ENCODE measurements at places on chromosomes 1 and 21. TPM values are rescaled to one million over a fixed set of nuclear protein-coding genes. Genes with fewer than 3 reads are reported as not detected.

TMEM200B gene
- total RNA-seq = 1.4 TPM

NR5A2 gene
- total RNA-seq = 1.2 TPM

DMRTA2 gene
- total RNA-seq = not detected

B4GALT2 gene
- total RNA-seq = 97.8 TPM

CHI3L2 gene
- 0.40 TPM for total RNA-seq

GSTM1 gene
- total RNA-seq = not detected

GUCA2A gene
- total RNA-seq = not detected

GPR137B gene
- total RNA-seq = 5.5 TPM

SERTAD4 gene
- total RNA-seq = 0.41 TPM

DNA sequence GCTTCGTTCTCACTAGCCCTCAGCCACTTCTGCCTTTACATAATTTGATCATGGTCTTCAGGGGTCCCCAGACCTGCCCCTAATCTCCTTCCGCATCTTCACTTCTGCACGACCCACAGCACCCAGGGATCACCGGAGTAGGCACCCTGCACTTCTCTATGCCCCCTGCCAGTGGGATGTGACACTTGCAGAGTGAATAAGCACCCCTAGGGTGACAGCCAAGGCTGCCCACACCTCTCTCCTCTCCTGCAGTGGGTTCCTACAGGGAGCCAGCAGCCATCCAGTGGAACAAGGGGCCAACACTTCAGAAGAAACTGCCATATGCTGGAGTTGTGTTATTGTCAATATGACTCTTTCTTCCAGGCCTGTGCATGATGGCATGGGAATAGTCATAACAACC is 58.0 kb upstream of the CTPS1 start:
- no peak for DNase-seq

GRCh38 chr1:150972417-150972940 is 2.2 kb downstream of the CERS2 start:
- DNase-seq = no peak

- DNase-seq = no peak
Measured at GRCh38 chr1:193592317-193592716, 405.9 kb upstream of the B3GALT2 start.

- no peak for DNase-seq
Measured at GRCh38 chr1:176976225-176976624, 188.3 kb downstream of the ASTN1 start.

GRCh38 chr21:33266789-33267135 is 595 bp downstream of the IL10RB start:
- no peak for DNase-seq

GRCh38 chr1:111204201-111204982 is 3.9 kb upstream of the DENND2D start:
- no peak for DNase-seq

DNA sequence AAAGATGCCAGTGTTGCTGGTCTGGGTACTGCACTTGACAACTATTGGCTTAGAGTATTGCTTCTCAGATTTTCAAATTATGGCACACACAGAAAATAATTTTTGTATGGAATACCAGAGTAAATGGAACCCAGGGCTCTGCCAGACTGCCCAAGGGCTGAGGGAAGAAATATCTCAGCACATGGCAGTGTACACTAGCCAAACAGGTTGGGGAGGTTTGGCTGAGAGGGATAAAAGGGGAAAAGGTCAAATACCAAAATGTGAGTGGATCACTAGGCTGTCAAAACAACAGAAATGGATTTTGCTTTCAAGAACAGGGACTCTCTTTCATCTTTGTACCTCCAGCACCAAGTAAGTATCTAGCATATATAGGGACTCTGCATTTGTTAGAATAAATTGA is 3.0 kb upstream of the RGS8 start:
- no peak for DNase-seq

DNA sequence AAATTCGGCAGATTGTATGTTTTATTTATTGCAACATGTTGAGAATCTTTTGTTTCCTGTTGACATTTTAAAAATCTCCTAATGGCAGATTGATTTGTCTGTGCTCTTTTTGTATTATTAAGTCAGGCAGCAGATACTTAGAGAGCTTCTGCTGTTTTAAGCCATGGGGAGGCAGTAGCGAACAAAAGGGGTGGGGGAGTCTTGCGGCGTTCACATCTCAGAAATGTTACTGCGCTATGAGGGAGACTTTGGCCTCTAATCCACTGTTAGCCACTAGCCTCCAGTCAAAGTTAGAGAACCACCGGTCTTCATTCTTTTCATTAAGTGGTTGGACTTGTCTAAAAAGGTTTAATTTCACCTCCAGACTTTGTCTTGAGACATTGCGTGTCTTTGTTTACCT is 93.6 kb downstream of the DYRK1A start:
- DNase-seq = no peak

GRCh38 chr1:5881526-5882222 is 110.6 kb downstream of the NPHP4 start:
- no peak for DNase-seq

DNA sequence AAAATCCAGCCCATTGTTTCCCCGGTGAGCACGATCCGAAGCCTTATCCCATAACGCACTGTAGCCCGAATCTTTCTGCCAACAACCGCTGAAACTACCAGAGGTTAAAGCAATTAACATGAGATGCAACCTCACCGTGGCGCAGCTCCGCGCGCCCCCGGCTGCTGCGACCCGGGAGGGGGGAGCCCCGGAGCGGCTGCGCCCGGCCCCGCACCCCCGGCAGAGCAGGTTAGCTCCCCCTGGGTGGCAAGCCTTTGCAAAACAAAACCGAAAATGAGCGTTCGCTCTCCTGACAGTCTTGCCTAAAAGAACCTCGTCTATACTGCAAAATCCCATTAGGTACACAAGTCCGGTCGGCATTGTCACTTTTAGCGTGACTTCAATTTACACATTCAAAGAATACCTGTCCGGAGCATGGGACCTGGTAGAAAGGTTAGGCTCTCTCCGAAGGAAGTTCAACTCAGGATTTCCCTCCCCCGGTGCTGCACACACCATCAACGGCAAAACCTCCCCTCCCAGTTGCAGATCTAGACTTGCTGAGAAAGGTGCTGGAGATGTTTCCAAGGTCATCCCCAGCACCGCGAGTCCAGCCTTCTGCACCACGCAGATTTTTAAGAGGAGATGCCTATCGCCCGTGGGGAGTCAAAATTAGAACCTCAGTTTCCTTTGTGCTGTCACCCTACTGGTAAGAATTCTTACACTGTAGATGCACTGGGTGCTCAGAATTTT is 107.5 kb downstream of the ZNF281 start:
- DNase-seq = no peak

DNA sequence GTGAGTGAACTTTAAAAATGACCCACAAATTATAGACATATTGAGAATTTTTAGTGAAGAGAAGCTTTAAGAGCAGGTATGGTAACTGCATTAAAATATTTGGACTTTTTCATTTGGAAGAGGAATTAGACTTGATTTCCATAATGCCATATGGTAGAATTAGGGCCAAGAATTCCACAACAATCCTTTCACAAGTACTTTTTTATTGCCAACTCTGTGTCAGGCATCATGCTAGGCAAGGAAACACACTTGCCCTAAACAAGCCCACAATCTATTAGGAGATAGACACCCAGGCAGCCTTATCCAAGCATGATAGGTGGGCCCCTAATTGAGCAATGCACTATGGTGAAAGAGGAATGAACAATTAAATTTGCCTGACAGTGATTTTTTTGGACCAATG is 353.0 kb downstream of the TGFB2 start:
- DNase-seq = no peak

DNA sequence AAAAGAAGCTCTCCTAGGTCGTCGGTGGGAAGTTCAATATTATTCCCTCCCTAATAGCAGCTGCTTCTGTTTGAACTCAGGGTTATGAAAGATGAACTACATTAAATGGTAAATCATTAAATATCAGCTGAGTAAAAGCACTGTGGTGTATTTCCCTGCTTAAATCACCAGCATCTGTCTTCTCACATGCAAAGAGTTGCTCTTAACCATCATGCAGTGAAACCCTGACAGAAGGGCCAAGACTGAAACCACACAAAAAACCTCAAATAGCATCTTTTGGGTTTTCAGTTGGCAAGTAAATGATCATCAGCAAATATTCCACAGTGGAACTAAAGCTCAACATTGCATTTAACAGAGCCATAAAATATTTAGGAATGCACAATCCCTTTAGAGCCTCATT is 380.0 kb upstream of the ADGRL2 start:
- no peak for DNase-seq

DNA sequence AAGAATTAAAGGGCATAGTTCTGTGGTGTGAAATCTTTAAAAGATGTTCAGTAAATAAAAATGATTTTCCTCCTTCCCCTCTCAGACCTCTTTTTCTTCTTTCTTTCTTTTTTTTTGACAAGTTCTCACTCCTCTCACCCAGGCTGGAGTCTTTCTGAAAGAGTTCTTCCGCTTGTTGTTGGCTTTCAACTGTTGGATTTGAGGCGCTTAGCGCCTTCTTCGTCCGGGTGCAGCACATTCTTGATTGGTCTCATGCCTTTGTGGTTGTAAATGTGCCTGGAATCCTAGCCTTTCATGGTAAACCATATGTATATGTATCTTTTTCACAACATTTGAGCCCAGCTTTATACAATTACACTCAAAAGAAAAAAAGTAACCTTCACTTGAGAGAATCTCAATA is 980 bp upstream of the METTL18 start:
- no peak for DNase-seq

GRCh38 chr21:41396558-41397075 is 29.4 kb upstream of the MX1 start:
- peak; percentile 45 for DNase-seq

DNA sequence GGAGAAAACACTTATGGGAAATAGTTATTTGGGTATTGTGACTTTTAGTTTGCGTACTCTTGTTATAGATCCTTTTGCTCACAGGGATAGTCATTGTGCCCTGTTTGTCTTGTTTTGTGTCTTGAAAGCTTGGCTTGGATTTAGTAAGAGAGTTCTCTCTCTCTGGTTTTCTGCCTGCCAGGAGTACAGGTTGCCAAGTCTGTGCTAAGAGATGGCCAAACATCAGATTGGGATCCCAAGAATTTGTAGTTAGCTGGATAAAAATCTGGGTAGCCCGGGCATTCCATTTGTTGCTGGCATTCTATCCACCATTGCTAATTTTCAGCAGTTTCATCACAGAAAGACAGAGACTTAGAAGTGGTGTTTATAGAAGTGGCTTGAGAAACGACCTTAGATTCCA is 222.2 kb downstream of the NRIP1 start:
- no peak for DNase-seq

- no peak for DNase-seq
Measured at GRCh38 chr1:25890239-25891034, 14.9 kb upstream of the PAQR7 start.

- no peak for DNase-seq
Measured at GRCh38 chr1:150967936-150968335, 6.7 kb downstream of the CERS2 start.

DNA sequence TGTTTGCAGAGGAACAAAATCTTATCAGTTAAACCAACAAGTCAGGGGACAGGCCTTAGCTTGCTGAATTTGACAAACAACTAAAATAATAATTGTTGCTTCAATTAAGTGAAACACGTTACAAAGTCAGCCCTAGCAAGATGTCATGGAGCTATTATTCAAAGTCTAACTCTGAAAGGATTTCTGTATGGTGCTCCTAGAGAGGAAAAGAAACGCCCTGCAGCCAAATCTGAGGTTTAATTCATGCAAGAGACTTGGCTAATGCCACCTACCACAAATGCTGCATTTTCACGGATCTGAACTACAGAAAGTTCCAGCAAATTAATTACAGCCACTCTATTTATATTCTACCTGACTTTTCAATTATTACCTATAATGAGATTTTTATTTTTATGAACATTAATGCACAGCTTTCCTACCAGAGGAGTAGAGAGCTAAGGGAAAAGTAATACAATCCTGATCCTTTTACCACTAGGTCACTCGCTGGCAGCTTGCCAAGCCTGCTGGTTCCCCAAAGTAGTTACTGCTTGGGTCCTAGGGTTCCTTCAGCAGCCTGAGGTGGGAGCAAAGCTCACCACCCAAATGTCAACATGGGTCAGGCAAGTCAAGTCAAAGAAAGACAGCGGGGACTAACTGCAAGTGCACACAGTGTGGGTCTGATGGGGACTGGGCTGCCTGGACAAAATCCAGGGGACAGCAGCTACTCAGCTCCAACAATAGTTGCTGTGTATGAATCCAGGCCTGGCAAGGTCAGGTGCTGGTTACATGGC is 8.5 kb downstream of the COLGALT2 start:
- DNase-seq = no peak

- DNase-seq = no peak
Measured at GRCh38 chr1:15531682-15532081, 5.0 kb downstream of the DNAJC16 start.

- no peak for DNase-seq
Measured at GRCh38 chr1:45216200-45216541, 9.8 kb upstream of the ZSWIM5 start.

GRCh38 chr21:29299046-29299915 is 559 bp downstream of the BACH1 start:
- DNase-seq = peak; percentile 64

DNA sequence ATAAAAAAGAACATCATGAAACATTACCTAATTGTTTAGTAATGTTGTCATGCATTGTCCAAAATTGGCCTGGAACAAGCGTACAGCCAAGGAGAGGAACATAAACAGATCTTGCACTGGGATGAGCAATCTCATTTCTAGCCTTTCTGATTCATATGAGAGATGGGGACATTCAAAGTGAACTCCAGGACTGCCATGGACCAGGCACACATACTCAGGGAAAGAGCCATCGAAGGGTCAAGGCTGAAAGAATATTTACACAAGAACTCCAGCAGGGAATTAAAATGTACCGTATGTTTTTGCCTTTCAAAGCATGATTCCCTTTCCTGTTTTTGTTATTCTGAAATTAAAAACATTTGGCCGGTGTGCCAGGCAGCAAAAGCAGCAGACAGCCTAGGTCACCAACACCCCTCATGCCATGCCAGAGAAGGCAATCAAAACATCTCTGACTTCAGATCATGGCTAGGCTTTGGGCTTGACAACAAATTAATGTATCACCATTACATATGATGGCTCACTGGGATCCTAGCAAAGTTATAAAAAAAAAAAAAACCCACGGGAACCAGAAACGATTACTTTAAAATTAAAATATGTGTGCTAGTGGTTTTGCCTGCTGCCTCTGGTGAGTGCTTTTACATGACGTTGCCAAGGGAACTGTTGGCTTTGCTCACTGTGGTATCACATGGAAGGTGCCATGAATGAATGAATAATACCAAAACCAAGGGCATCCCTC is 159.8 kb downstream of the TGFBR3 start:
- DNase-seq = peak; percentile 66

- no peak for DNase-seq
Measured at GRCh38 chr1:20600156-20600555, 11.3 kb downstream of the CDA start.

GRCh38 chr1:25624156-25624555 is 7.6 kb downstream of the MAN1C1 start:
- DNase-seq = no peak

DNA sequence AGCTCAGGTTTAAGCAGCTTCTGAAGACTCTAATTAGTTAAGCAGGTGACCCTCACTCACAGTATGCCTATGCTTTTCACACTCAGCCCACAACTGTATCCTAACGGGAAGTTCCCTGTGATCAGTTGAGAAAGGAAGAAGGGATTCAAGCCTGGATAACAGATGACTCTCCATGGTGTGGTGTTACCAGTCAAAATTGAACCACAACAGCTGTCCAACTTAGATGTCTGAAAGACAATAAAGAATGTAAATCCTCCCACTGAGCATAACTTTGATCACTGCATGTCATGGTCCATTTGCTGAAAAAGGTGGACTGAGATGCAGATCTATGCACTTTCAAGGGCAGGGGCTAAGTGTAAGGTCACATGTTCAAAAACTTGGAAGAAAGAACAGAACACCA is 32.3 kb upstream of the DIPK1A start:
- no peak for DNase-seq

- DNase-seq = no peak
Measured at GRCh38 chr1:88741413-88741812, 57.3 kb downstream of the PKN2 start.

- no peak for DNase-seq
Measured at GRCh38 chr1:61004262-61005003, 77.9 kb upstream of the NFIA start.
